Esophagus squamous epithelium (tissue), 5 donors: ENCODE measurements at places on chromosomes 4 and X. TPM values are rescaled to one million over a fixed set of nuclear protein-coding genes. Genes with fewer than 3 reads are reported as not detected.

The COPS4 gene
- 44.5 TPM for total RNA-seq

The SMIM10L2A gene
- 0.64 TPM for total RNA-seq

The SOWAHB gene
- total RNA-seq = 17.1 TPM

The GLRA3 gene
- total RNA-seq = not detected

The AGTR2 gene
- not detected for total RNA-seq

The MAGEB1 gene
- total RNA-seq = not detected

The USP9X gene
- total RNA-seq = 53.4 TPM

The VEGFC gene
- 1.4 TPM for total RNA-seq

The HTN1 gene
- not detected for total RNA-seq

The PPARGC1A gene
- total RNA-seq = 1.6 TPM

The PITX2 gene
- total RNA-seq = not detected
